Panc1 (cell line): ENCODE measurements at places on chromosomes 1 and 21. TPM values are rescaled to one million over a fixed set of nuclear protein-coding genes. Genes with fewer than 3 reads are reported as not detected.

- DNase-seq = no peak
Measured at GRCh38 chr1:41861535-41862383, 57.0 kb downstream of the HIVEP3 start.

DNA sequence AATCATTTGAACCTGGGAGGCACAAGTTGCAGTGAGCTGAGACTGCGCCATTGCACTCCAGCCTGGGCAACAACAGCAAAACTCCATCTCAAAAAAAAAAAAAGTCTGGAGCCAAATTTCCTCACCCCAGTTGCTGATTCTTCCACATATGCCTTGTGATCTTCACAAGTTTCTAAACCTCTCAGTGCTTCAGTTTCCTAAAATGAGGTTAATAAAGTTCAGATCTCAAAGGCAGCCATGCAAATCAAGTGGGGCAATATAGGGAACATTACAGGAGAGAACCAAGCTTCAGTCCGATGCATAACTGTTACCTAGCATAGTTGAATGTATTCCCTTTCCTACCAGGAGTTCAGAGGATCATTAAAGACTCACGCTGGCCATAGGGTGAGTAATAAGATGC is 4.8 kb downstream of the ITLN1 start:
- DNase-seq = no peak

GRCh38 chr1:233904633-233905415 is at the start of gene SLC35F3:
SLC35F3 (plus strand) TSS chr1:233904676.
- DNase-seq = no peak

DNA sequence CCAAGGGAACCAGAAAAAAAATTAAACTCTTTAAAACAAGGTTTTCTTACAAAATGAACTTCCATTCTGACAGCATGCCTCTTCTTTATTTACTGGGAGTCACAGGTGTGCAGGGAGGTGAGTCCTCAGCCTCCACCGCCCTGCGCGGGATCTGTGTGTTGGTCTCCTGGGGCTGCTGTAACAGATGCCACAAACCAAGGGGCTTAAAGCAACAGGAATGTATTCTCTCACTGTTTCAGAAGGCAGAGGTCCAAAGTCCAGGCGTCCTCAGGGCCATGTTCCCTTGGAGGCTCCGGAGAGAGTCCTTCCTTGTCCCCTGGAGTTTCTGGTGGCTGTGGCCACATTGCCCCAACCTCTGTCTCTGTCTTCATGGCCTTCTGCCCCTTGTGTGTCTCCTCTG is 123.6 kb upstream of the C1orf174 start:
- no peak for DNase-seq

DNA sequence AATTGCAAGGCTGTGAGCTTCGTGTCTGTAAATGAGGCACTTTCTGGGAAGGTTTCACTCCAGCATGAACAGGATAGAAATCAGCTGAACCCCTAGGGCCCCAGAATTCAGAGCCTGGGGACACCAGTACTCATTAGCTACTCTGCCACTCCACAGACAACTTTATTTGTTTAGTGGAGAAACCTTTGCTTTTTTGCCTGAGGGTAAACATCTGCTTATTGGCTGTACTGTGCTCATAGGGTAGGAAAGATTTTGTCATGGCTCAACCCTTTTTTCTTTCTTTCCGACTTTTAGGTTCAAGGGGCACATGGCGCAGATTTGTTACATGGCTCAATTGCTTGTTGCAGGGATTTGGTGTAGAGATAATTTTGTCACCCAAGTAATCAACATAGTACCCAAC is 138.4 kb upstream of the BACE2 start:
- no peak for DNase-seq

DNA sequence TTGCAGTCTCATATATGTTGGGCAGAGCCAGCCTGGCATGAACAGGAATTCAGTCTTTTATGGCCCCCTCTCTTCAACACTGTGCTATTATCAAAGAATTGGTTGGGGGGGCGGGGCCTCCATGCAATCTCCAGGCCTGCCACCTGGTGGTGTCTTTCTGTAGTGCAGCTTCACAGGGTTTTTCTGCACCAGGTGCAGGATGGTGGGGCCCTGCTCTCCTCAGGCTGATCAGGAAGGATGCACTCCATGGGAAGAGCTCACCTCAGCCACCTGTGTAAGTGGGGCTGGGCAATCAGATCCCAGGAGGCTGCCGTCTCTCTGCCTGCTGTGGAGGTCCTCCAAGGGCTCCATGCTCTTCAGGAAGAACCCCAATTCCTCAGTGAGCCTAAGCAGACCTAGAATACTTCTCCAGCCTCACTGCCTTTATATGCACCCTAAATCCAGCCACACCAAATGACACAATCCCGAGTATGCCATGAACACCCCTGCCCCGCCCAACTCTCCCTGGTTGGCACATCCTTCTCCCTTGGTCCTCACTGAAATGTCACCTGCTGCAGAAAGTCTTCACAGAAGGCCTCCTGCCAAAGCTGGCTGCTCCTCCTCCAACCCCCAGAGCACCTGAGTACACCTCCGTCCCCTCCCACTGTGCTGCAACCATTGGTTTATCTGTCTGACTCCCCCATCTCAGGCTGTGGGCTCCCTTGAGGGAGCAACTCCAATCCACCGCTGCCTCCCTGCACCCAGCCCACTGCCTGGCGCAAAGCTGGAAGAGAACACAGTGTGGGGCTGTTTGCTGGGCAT is 16.5 kb downstream of the STK40 start:
- peak; percentile 47 for DNase-seq

DNA sequence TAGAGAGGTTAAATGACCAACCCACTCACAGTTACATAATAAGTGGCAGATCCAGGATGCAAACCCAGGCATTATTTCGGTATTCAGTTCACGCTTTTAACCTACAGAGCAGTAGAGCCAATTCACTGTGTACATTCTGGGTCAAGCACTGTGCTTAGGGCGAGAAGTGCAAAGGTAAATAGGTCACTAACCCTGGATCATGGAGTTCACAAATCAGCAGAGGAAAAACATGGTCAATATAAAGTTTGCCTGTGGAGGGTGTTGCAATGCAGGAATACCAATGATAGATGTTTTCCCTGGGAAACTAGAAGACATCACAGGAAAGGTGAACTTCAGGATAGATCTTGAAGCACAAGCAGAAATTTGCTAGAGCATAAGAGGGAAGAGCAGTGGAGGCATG is 253.4 kb upstream of the NFIA start:
- no peak for DNase-seq

- DNase-seq = no peak
Measured at GRCh38 chr21:28827422-28827821, 165.3 kb downstream of the LTN1 start.

DNA sequence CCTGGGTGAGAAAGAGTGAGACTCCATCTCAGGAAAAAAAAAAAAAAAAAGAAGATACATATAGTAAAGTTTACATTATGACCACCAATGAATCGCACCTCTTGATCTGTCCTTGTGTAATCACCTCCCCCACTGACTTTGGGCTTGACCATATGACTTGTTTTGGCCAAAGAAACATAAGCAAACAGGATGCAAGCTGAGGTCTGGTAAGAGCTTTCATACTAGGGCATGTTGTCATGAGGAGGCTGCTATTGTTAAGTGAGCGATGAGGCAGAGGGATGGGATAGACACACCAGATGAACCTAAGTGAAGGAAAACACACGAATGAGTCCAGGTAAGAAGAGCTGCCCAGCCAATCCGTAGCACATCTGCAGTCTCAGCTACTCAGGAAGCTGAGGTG is 10.7 kb downstream of the ENAH start:
- no peak for DNase-seq

DNA sequence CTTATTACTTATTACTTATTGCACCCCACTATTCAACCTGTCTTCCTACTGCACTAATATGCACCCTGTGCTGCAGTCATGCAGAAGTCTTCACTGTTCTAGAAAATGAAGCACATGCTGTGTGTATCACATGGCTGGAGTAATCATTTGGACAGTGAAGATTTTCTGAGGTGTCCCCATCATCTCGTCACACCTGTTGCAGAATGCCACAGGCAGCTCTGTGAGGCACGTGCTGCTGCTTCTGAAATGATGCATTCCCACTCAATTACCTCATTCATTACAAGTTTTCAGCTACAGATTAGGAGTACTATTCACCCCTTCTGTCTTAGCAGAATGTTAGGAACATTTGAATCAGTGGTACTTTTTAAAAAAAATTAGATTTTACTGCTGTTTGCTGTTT is 325.7 kb upstream of the ST6GALNAC5 start:
- DNase-seq = no peak

DNA sequence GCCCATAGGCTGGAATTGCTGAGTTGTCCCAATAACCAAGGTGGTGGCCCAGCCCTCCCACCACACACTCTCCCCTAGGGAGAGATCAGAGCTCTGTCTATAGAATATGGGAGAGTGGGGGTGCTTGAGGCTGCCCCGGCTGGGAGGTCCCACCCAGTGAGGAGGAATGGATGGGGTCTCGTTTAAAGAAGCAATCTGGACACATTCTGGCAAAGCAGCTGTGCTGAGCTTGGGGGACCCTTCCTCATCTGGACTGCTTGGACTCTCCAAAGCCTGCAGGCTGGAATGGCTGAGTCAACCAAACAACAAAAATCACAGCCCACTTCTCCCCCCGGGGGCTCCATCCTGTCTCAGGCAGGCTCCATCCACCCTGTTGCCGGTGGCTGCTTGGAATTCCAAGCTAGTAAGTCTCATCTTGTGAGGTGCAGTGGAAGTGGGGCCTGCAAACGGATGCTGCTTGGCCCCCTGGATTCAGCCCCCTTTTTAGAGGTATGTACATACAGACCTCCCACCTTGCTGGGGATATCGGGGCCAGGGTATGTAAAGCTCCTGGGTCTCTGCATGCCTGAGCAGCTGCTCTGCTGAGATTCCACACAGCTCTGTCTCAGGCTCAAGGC is 67.1 kb upstream of the FAM78B start:
- DNase-seq = no peak

GRCh38 chr1:159908031-159908940 is 8.3 kb upstream of the CFAP45 start:
- no peak for DNase-seq

DNA sequence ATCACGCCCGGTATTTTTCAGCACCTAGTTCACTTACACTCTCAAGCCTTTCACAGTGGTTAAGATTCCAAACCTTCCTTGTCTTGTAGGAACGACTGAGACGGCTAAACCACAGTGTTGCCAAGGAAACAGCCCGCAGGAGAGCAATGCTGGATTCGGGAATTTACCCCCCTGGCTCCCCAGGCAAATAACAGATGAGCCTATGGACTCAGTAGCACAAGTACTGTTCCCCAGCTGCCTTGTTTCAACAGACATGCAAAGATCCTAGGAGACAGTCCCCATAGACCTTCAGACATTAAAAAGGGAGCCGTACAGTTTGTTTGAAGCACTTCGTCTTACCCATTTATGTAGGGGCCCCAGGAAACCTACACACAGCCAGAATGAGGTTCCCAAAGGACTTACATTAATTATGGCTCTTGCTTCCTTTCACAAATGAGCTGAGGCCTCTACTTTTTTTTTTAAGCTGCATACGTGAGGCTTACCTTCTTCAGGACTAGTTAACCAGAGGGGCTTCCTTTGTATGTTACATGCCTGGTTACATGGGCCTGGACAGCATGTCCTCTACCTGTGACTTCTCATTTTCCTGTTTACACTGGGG is 2.7 kb downstream of the SNAPIN start:
- DNase-seq = no peak

DNA sequence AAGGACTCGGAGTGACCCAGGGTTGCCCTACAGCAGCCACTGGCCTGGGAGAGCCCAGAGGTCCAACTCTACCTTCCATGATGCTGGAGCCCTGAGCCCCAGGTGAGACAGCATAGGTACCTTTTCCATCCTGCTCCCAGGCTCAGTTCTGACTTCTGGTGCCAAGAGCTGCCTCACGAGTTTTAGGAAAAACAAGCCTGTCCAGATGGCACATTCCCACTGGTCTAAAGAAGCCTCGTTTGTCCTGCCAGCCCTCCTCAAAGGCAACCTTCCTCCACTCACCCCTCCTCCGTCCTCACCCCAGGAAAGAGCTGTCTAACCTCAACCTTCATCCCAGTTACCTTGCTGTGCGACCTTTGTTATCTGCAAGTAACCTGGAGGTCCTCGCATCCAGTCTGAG is 53.5 kb upstream of the PRELP start:
- no peak for DNase-seq

DNA sequence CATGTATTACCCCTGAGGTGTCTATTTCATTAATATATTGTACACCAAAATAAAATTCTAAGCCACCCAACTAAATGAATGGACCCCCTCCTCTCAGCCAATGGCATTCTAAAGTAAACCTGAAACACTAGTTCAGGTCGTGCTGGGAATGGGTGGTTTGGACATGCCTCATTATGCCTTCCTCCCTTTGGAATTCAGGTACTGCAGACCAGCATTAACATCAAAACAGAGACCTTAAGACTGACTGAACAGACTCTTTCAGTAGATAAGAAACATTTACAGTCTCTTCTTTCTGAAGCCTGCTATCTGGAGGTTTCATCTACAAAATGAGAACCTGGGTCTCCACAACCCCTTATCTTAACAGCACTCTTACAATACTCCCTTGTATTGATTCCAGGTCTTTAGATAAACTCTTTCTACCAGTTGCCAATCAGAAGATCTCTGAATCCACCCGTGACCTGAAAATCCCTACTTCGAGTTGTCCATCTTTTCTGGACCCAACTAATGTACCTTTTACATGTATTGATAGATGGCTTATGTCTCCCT is 93.6 kb downstream of the PKN2 start:
- DNase-seq = no peak

DNA sequence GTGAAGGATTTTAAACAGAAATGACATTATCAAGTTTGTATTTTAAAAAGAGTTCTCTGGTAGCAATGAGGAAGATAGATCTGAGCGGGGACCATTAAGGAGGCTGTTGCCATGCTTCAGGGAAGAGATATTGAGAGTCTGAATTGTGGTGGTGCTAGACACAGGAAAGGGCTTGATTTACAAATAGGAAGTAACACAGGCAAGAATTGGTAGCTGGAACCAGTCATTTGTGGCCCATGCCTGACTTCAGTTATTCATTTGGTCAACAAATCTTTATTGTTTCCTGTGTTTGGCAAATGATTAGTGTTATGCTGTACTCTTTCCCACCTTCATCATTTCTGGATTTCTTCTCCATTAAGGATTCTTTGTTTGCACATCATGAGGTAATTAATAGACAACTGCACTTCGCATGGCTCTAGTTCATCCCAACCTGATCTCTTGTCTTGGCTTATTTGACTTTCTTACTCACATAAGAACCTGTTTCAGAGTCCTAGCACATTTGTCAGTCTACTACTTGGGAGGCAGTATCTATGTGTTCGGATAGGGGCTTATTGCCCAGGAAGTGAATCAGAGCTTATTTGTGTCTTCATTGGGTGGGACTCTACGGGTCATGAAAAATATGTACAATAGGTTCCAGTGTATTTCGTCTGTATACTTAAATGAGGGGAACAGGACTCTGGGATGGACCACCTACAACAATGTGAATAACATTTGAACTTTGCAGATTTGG is 32.3 kb downstream of the EEIG2 start:
- no peak for DNase-seq

- DNase-seq = no peak
Measured at GRCh38 chr1:60535713-60536112, 462.1 kb upstream of the C1orf87 start.

The FCRL4 gene
- not detected for total RNA-seq

The BLACAT1 gene
- 0.31 TPM for total RNA-seq

The TRIM67 gene
- total RNA-seq = 0.08 TPM

The KCNJ6 gene
- total RNA-seq = not detected
